Progenitor cell of endocrine pancreas (in vitro differentiated cells): ENCODE measurements at places on chromosomes 4 and X. TPM values are rescaled to one million over a fixed set of nuclear protein-coding genes. Genes with fewer than 3 reads are reported as not detected.

DNA sequence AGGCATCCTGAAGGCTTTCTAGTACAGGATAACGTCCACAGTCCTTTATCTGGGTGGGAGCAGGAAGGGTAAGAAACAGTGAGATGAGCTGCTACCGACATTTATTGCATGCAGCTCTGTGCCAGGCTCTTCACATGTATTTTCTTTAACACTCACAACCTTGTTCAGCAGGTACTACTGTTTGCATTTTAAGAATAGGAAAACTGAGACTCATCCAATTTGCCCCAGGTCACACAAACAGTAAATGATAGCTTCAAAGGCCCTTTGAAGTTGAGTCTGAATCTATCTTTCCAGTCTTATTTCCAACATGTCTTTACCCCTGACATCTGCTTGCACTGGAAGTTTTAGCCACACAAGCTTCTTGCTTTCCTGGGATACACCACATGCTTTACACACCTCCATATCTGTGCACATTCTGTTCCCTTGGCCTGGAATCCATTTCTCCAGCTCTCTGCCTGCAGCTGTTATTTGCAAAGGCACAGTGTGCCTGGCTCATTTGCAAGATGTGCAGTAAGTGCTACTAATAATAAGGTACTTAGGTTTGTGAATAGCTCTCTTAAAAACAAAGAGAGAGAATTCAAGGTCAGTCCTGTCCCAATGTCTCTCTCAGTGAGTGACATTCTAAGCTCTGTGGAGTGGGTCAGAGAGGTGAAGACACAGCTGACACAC is 61.2 kb downstream of the METTL14 start:
- no peaks in the 10 kb centered on the region for H3K27me3 ChIP-seq
- no peak overlapping the region for H3K4me3 ChIP-seq
- DNase-seq, result no peak
- no peaks in the 10 kb centered on the region for H3K4me1 ChIP-seq

DNA sequence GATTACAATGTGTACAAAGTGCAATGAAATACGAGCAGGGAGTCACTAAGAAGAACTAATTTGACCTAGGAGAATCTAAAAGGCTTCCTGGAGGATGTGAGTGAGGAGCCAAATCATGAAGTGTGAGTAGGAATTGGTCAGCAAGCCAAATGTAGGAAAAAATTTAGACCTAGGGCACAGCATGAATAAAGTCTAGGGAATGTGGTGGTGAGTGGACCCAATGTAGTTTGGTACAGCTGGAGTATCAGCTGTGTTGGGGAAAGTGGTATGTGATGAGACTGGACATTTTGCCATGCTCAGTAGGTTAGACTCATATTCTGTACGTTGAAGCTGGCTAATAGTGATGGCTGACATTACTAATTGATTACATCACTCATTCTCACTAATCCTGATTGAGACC is 191.0 kb downstream of the AFF2 start:
- H3K27me3 ChIP-seq, result no peaks in the 10 kb centered on the region
- no peak overlapping the region for H3K27ac ChIP-seq
- no peak for DNase-seq

- DNase-seq, result no peak
- H3K4me3 ChIP-seq, result no peak overlapping the region
- H3K4me1 ChIP-seq, result peaks cover 16% of the 10 kb centered on the region
- H3K27me3 ChIP-seq, result no peaks in the 10 kb centered on the region
Measured at GRCh38 chr4:182680234-182680653, 236.9 kb downstream of the DCTD start.

DNA sequence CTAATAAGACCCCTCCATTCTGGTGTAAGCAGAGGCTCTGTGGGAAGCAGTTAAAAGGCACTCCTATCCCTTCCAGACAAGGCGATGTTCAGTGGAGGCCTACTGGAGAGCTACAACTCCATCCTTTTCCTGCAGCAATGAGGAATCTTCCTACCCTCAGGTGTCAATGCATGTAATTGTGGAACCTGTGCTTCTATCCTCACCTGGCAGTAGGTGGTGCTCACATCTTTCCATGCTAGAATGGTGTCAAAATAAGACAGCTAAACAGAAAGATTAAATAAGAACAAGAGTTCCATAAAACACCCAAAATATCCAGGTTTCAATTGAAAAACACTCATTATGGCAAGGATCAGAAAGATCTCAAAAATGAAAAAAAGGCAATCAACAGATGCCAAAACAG is 224.6 kb downstream of the IL15 start:
- no peaks in the 10 kb centered on the region for H3K4me1 ChIP-seq
- H3K27ac ChIP-seq, result no peak overlapping the region
- no peak overlapping the region for H3K4me3 ChIP-seq
- DNase-seq, result no peak
- no peaks in the 10 kb centered on the region for H3K36me3 ChIP-seq

DNA sequence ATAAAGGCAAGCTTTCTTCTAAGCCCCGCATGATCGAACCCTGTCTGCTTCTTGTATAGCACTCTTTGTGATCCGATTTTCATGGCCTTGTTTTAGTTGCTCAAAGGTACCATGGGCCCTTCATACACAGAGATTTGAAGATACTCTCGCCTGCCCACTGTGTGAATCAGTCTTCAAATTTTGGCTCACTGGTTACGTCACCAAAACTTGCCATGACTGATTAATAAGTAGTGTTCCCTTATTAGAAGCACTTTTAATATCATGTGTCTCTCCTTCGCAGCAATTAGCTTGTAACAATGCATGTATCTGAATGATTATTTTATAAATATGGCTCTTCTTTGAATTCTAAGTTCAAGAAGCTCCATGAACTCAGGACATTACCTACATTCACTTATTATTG is 880.5 kb downstream of the STPG2 start:
- DNase-seq, result no peak
- H3K4me3 ChIP-seq, result no peak overlapping the region
- no peaks in the 10 kb centered on the region for H3K27me3 ChIP-seq
- no peaks in the 10 kb centered on the region for H3K4me1 ChIP-seq
- no peaks in the 10 kb centered on the region for H3K36me3 ChIP-seq

GRCh38 chrX:120111611-120112010 is 4.1 kb downstream of the RHOXF1 start:
- peaks cover 3% of the 10 kb centered on the region for H3K36me3 ChIP-seq
- no peak for DNase-seq
- H3K4me1 ChIP-seq, result no peaks in the 10 kb centered on the region
- no peak overlapping the region for H3K4me3 ChIP-seq
- no peak overlapping the region for H3K27ac ChIP-seq
- H3K27me3 ChIP-seq, result no peaks in the 10 kb centered on the region

GRCh38 chr4:182348779-182349326 is 105.7 kb downstream of the TENM3 start:
- no peak overlapping the region for H3K27ac ChIP-seq
- H3K4me1 ChIP-seq, result peaks cover 24% of the 10 kb centered on the region
- H3K4me3 ChIP-seq, result no peak overlapping the region
- no peak for DNase-seq

- peak overlapping the region; percentile 70 for H3K27ac ChIP-seq
- peak overlapping the region; percentile 100 for H3K4me3 ChIP-seq
- no peak for DNase-seq
- H3K36me3 ChIP-seq, result peaks cover 1% of the 10 kb centered on the region
- H3K27me3 ChIP-seq, result no peaks in the 10 kb centered on the region
Measured at GRCh38 chr4:75726577-75726976, 2.2 kb downstream of the USO1 start.

GRCh38 chr4:67909905-67910584 is 26.2 kb upstream of the TMPRSS11D start:
- H3K27ac ChIP-seq, result no peak overlapping the region
- H3K4me3 ChIP-seq, result no peak overlapping the region
- no peak for DNase-seq
- peaks cover 14% of the 10 kb centered on the region for H3K4me1 ChIP-seq

GRCh38 chr4:47499700-47500099 is 14.6 kb downstream of the ATP10D start:
- H3K36me3 ChIP-seq, result no peaks in the 10 kb centered on the region
- no peak overlapping the region for H3K27ac ChIP-seq
- no peak for DNase-seq

- H3K27ac ChIP-seq, result no peak overlapping the region
- no peak overlapping the region for H3K4me3 ChIP-seq
- no peak for DNase-seq
- H3K27me3 ChIP-seq, result peaks cover 4% of the 10 kb centered on the region
Measured at GRCh38 chr4:139609647-139610046, 53.6 kb upstream of the SETD7 start.

GRCh38 chr4:90542216-90542615 is 415.0 kb downstream of the CCSER1 start:
- H3K27ac ChIP-seq, result no peak overlapping the region
- no peak overlapping the region for H3K4me3 ChIP-seq
- DNase-seq, result no peak
- H3K27me3 ChIP-seq, result no peaks in the 10 kb centered on the region

DNA sequence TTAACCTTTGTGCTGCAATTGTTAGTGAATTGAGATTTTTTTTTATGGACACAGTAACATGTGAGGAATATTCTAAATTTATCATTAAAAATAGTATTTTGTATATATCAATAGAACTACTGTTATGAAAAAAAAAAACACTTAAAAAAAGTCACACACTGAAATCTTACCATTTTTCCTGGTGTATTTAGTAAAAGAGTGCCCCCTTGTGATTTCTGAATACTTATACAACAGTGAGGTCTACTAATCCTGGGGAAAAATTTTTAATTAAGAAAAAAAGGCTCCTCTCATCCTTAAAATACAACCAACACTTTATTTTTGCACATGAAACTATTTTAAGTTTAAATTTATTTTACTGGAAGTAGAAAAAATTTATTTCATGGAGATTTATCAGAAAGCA is 56.4 kb upstream of the SPOCK3 start:
- H3K27me3 ChIP-seq, result no peaks in the 10 kb centered on the region
- no peak overlapping the region for H3K4me3 ChIP-seq
- H3K4me1 ChIP-seq, result no peaks in the 10 kb centered on the region
- no peak overlapping the region for H3K27ac ChIP-seq
- DNase-seq, result no peak

DNA sequence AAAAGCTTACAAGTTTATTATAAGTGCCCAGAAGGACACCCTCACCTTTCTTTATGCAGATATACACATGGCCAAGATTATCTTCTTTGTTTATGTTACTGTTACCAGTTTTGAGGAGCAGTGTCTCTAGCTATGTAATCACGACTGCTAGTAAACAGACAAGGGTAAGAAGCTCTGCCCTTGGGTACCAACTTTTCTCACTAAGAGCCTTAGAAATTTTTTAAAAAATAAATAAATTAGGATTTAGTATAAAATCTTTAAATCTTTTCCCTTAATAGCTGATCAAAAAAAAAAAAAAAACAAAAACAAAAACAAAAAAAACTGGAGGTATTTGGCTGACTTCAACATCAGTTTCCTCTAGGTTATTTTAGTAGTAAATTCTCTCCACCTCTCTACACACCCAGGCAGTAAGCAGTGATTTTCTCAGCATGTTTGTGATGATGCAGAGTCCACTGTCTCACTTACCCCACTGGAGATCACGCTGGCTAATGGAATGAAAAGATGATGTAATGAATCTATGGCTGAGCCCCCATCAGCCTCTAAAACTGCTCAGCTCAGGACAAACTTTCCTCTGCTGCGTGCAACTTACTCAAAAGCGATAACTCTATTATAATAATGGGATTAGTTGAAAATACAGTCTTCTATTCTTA is 125.9 kb downstream of the FRYL start:
- no peaks in the 10 kb centered on the region for H3K27me3 ChIP-seq
- H3K4me3 ChIP-seq, result no peak overlapping the region
- no peaks in the 10 kb centered on the region for H3K36me3 ChIP-seq
- H3K27ac ChIP-seq, result no peak overlapping the region

DNA sequence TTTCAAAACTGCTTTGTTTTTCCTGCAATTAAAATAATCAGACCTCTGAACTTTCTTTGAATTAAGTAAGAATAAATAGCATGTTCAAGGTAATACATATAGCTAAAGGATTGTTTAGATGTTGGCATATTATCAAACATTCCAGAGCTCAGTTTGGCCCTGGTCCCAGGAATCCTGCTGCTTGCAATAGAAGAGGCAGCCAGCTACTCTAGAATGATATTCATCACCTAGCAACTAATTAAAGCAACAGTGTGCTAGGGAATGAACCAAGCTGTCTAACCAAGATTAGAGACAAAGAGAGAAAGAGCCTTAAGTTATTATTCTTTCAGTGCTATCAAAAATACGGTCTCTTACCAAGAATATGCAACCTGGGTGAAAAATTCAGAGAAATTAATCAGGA is 460.9 kb downstream of the GABRG1 start:
- H3K36me3 ChIP-seq, result no peaks in the 10 kb centered on the region
- no peak for DNase-seq
- no peaks in the 10 kb centered on the region for H3K27me3 ChIP-seq
- no peak overlapping the region for H3K4me3 ChIP-seq

GRCh38 chr4:8557151-8558076 is 22.8 kb upstream of the GPR78 start:
- H3K4me3 ChIP-seq, result no peak overlapping the region
- no peak for DNase-seq
- no peak overlapping the region for H3K27ac ChIP-seq
- H3K27me3 ChIP-seq, result peaks cover 5% of the 10 kb centered on the region
- H3K36me3 ChIP-seq, result no peaks in the 10 kb centered on the region

DNA sequence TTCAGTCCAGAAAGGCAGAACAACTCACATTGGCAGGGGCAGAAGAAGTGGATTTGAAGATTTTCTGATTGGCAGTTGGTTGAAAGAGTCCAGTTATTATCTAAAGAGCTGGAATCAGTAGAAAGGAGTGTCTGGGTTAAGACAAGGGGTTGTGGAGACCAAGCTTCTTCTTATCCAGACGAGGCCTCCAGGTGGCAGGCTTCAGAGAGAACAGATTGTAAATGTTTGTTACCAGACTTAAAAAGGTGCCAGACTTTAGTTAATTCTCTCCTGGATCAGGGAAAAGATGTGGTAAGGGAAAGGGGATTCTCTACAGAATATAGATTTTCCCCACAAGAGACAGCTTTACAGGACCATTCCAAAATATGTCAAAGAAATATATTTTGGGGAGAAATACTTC is 36.7 kb upstream of the TLR3 start:
- H3K4me3 ChIP-seq, result no peak overlapping the region
- H3K27ac ChIP-seq, result no peak overlapping the region
- peaks cover 12% of the 10 kb centered on the region for H3K36me3 ChIP-seq
- peaks cover 23% of the 10 kb centered on the region for H3K27me3 ChIP-seq
- no peak for DNase-seq

DNA sequence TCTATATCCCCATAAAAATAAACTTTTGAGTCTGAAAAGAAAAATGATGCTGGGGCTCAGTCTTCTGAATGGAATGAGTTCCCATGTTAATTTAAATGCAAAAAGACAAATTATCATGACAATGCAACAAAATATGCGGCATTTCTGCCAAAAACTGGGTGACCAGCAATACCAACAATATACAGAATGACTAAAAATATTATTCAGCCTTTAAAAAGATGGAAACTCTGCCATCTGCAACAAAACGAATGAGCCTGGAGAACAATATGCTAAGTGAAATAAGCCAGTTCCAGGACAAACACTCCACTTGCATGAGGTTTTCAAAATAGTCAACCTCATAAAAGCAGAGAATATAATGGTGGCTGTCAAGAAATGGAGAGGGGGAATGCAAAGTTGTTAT is 558.5 kb downstream of the IL15 start:
- no peak overlapping the region for H3K4me3 ChIP-seq
- no peaks in the 10 kb centered on the region for H3K36me3 ChIP-seq
- DNase-seq, result no peak
- no peaks in the 10 kb centered on the region for H3K27me3 ChIP-seq

Gene ZBED1
- 57.5 and 59.6 TPM in 2 replicates for total RNA-seq

Gene CXCL13
- total RNA-seq, result not detected in 2 replicates

Gene CWH43
- total RNA-seq, result not detected in 2 replicates

Gene ZNF595
- total RNA-seq, result 9.1 and 9.5 TPM in 2 replicates

Gene COX7B
- 163 and 178 TPM in 2 replicates for total RNA-seq

Gene TASL
- not detected in 2 replicates for total RNA-seq

Gene TBX22
- 0.27 and 0.46 TPM in 2 replicates for total RNA-seq

Gene CENPVL2
- total RNA-seq, result 1.4 TPM in 2 replicates

Gene TMSB15C
- 15.5 and 17.3 TPM in 2 replicates for total RNA-seq

Gene NPNT
- total RNA-seq, result 6.5 and 7.6 TPM in 2 replicates

Gene RPGR
- total RNA-seq, result 29.3 and 32.3 TPM in 2 replicates

Gene TRMT2B
- total RNA-seq, result 18.8 and 20.5 TPM in 2 replicates

Gene PRRG1
- 1.7 and 2.5 TPM in 2 replicates for total RNA-seq

Gene CLNK
- not detected in 2 replicates for total RNA-seq

Gene AFP
- 166 and 254 TPM in 2 replicates for total RNA-seq
